ENCODE measurements at places on chromosomes 6 and 20.

DNA sequence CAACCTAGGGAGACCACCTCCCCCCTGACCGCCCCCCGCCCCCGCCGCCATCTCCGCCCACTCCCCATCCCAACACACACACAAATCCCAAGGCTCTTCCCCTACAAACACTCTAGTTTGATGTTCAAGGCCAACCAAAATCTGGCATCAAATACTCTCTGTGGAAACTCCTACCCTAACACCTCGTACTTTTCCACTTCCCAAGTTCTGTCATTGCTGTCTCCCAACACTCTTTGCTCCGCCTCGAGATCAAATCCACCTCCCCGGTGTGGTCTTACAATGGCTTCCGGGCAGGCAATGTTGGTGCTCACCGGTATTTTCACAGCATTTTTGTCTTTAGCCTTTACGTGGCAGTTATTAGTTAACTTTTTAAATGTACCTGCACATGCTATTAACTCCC, 4.8 kb upstream of the QKI start:
- DNase-seq = no peak

DNA sequence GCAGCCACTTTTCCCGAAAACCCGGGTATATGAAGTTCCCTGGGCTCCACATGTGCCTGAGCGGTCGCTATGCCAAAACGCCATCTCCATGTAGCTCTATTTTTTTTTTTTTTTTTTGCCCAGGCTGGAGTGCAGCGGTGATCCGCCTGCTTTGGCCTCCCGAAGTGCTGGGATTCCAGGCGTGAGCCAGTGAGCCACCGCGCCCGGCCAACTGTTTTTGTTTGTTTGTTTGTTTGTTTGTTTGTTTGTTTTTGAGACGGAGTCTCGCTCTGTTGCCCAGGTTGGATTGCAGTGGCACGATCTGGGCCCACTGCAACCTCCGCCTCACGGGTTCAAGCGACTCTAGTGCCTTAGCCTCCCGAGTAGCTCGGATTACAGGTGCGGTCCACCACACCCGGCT, 237.5 kb upstream of the IRAK1BP1 start:
- no peak for DNase-seq

DNA sequence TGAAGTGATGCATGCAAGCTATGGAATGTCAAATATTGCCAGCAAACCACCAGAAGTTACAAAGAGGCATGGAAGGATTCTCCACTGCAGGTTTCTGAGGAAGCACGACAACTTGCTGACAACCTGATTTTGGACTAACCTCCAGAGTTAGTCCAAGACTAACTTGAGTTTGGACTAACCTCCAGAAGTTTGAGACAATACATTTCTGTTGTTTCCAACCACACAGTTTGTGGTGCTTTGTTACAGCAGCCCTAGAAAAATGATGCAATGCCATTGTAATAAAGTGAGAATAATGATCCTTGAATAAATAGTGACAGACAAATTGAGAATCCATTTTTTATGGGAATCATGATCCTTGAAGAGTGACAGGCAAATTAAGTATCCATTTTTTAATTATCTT, 169.9 kb upstream of the HDDC2 start:
- no peak for DNase-seq

DNA sequence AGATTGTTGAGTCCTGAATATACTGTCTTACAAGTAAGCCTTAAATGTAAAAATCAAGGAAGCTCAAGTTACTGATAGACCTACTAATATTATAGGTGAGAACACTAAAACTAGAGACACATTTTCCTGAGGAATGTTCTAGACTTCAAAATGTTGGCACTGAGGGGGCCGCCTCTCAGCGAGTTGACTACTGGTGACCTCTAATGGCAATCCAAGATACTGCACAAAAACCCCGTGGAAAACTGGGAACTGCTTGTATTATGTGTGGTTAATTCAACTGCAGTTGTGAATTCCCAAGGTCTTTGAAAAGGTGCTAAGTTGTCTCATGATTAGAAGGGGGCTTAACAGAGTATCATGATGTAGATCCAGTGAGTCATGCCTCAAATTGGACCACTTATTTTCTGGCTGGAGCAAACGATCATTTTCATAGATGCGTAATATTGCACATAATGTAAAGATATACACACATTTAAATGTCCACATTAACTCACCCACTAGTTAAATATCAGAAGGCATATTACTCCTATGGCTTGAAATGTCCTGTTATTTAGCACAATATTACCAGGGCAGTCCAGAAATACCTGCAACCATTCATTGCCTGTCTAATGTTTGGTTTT, 336.2 kb downstream of the FOXA2 start:
- no peak for DNase-seq

DNA sequence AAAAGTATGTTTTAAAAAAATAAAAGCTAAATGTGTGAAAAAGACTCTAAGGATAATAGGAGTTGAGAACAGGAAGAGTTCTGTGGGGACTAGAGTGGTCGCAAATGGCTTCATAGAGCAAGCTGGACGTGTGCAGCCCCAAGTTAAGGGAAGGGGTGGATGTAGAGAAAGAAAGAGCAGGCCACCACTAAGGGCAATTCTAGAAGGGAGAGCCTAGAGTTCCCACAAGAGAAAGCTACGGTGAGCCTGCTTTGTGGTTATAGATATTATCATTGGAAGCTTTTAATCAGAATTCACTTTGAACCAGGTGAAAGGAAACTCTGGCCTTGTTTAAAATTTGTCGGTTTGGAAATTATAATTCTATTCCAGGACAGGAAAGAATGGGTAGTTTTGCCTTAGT, 101.6 kb downstream of the HIVEP2 start:
- no peak for DNase-seq

DNA sequence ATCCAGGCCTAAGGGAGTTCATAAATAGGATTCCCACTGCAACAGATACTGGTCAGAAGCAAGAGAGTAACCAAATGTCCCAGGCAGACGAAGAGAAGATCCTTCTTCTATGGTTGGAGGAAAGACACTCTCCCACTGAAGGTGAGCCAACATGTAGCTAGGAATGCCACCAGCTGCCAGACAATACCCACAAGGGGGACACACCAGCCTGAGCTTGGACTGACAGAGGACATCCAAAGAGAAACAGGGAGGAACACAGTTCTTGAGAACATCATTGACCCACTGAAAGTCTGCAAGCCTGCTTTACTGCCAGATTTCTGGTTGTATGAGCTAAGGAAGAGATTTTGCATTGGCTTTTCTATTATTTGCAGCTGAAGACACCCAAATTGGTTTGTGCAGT, 80.1 kb downstream of the PXDC1 start:
- DNase-seq = no peak

- no peak for DNase-seq
Measured at GRCh38 chr6:37827603-37828265, 8.2 kb downstream of the ZFAND3 start.

- DNase-seq = no peak
Measured at GRCh38 chr6:132964868-132965382, 150.6 kb downstream of the RPS12 start.

GRCh38 chr6:34839666-34840352, 47.9 kb downstream of the BLTP3A start:
- no peak for DNase-seq

GRCh38 chr6:3443221-3443515, 13.7 kb downstream of the SLC22A23 start:
- no peak for DNase-seq

DNA sequence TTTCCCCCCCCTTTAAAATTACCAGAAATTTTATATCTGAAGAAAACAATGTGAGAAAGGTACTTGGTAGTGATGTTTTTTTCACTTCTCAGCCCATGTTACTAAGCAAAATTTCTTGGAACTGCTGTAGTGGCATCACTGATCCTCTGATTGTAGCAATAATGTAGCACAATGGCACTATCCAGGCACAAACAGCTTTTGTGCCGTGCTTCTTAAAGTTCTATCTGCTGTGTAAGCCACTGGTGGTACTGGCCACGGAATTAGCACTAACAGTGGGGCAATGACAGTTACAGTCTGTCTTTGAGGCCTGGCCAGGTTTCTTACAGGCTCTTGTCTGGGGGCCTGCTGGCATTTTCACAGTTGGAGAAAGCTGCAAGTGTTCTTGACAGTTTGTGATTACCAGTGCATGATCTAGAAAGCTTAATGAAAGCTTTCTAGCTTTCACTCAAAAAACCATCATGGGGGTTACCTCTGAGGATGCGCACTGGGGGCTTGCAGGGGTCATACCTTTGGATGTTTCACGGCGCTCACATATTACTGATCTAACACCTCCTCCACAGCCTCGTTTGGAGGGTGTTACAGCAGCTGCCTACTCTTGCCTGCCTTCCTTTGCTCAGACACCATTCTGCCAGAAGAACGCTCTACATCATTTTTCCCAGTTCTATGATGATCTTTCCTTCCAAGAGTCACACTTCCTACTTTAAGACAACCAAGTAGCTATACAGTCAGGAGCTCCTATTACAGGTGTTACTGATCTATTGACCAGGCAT, 58.4 kb upstream of the ARMH2 start:
- no peak for DNase-seq

GRCh38 chr6:16933532-16933931, 168.3 kb upstream of the STMND1 start:
- no peak for DNase-seq

Data from astrocyte of the cerebellum (primary cell).